Fibroblast of skin of left biceps (primary cell): ENCODE measurements at places on chromosomes 2 and 18.

- DNase-seq, result no peak
Observed at GRCh38 chr2:64478502-64479230, 24.7 kb downstream of the LGALSL start.

DNA sequence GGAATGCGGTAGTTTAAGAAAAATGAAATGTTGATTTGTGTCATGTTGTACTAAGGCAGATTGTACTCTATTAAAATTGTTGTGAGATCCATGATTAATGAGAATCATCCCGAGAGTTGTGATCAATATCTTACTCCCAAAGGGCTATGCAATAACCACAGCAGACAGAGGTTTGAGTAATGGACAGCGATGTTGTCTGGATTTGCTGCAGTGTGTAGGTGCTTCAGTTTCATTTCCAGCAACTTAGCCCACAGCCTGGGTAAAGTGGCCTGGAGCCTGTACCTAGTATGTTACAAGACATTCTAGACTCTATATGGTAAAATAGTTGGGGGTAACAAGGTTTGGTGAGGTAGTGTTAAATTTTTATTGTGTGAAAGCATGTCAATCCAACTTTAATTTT, 794.3 kb upstream of the CDH7 start:
- no peak for DNase-seq

GRCh38 chr18:44876755-44877154, 196.1 kb downstream of the SETBP1 start:
- no peak for DNase-seq

GRCh38 chr2:150802635-150803034, 315.2 kb upstream of the RND3 start:
- no peak for DNase-seq

- no peak for DNase-seq
Observed at GRCh38 chr2:96970910-96971309, 15.5 kb downstream of the FAM178B start.

DNA sequence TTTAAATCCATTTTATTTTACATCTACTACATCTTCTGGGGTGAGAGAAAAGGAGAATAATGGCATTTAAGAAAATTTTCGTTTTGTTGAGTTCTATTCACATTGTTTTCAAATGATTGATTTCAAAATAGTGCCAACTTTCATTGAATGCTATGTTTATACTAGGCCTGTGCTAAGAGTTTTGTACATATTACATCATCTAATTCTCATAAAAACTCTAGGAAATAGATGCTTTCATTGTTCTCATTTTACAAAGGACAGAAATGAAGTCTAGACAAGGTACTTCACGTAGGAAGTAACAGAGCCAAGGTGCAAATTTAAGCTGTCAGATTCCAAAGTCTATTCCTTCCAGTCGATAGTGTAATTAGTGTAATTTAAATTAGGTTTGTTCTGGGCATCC, 402.8 kb upstream of the UBE2E3 start:
- DNase-seq, result no peak

GRCh38 chr2:112027767-112028166, 27.3 kb upstream of the TMEM87B start:
- no peak for DNase-seq

GRCh38 chr2:128178650-128179460, 87.9 kb downstream of the UGGT1 start:
- DNase-seq, result peak; percentile 29

DNA sequence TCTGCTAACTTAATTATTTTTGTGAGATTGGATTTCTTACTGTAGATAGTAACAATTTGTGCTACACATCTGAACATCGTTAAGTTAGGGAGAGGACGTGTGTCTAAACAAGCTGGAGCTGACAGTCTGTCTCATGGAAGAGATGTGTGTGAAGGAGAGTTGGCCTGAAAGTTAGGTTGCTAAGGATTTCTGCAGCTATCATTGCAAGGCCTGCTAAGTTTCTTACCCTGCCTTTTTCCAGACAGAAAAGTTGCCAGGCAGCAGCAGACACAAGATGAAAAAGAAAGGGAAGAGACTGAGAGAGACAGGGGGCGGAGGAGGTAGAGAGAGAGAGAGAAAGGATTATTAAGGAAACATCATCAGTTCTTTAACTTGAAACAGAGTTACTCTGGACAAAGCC, 4.1 kb upstream of the LRP1B start:
- DNase-seq, result no peak

DNA sequence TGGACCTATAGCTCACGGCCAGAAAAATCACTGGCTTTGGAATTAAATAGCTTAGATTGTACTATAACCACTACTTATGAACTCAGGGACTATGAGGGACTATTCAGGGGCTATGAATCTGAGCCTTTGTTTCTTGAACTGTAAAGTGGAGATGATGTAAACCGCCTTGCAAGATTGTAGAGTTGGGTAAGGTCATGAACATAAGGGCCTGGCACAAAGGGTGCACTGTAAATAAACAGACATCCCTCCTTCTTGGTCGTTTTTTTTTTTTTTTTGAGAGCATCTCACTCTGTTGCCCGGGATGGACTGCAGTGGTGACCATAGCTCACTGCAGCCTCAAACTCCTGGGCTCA, 2.8 kb downstream of the TMEM177 start:
- DNase-seq, result no peak

- no peak for DNase-seq
Observed at GRCh38 chr2:216501854-216502253, 3.2 kb downstream of the RPL37A start.

- no peak for DNase-seq
Observed at GRCh38 chr2:239194731-239195317, 206.0 kb downstream of the HDAC4 start.

GRCh38 chr2:63856303-63856603, 14.6 kb downstream of the UGP2 start:
- DNase-seq, result no peak

GRCh38 chr18:65754121-65754520, 3.3 kb downstream of the CDH7 start:
- peak; percentile 39 for DNase-seq

GRCh38 chr18:25146512-25146910, 205.5 kb downstream of the ZNF521 start:
- no peak for DNase-seq

DNA sequence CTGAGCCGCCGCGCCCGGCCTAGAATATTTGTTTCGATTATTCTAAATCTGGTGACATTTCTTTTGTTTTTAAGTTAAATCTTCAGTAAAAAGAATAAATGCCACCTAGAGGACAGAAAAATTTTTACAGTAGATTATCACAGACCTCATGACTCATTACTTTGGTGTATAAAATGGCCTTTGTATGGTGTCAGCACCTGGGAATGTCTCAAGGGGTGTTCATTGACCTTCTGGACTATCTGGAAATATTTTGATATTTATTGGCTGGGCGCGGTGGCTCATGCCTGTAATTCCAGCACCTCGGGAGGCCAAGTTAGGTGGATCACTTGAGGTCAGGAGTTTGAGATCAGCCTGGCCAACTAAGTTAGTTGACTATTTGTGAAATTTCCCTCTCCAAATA, 30.3 kb upstream of the SLC30A6 start:
- peak; percentile 32 for DNase-seq

- DNase-seq, result no peak
Observed at GRCh38 chr18:50441501-50441900, 66.7 kb downstream of the SKA1 start.

DNA sequence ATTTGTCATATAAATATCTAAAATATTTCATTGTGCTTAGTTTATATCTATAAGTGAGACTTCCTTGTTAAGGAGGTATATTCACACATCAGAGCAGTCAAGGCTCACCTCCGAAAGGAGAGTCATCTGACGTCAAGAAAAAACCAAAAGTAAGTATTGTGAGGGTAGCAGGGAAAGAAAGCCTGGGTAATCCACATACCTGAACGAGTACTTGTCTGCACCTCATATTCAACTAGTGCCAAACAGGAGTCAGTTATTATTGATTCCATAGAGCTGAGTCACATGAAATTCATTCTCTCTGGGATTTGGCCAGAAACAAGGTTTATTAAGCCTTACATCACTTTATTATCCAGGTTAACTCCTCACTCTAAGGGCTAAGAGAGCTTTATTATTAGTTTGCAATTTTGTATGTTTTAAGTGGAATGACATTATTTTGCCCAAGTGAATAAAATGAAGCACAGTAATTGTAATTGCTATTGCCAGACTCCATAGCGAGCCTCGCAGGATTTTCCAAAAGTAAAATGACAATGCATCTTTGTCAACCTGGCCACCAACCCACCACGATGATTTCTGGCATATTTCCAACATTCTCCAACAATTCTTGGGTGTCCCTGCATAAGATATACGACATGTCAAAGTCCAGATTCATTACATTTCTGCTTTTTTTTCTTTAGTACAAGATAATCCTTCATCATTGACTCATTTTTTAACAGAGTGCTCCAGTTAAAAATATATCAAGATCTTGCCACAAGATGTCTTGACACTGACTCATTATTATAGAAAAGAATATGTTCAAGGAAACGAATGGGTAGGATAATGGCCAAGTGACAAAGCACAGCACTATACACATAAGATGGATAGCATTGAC, 1210.4 kb upstream of the ACVR2A start:
- DNase-seq, result peak; percentile 71

GRCh38 chr2:98478907-98479306, 34.2 kb downstream of the INPP4A start:
- no peak for DNase-seq

GRCh38 chr2:212064318-212064717, 474.3 kb downstream of the ERBB4 start:
- DNase-seq, result no peak

- no peak for DNase-seq
Observed at GRCh38 chr2:44569491-44569890, 207.7 kb downstream of the CAMKMT start.

DNA sequence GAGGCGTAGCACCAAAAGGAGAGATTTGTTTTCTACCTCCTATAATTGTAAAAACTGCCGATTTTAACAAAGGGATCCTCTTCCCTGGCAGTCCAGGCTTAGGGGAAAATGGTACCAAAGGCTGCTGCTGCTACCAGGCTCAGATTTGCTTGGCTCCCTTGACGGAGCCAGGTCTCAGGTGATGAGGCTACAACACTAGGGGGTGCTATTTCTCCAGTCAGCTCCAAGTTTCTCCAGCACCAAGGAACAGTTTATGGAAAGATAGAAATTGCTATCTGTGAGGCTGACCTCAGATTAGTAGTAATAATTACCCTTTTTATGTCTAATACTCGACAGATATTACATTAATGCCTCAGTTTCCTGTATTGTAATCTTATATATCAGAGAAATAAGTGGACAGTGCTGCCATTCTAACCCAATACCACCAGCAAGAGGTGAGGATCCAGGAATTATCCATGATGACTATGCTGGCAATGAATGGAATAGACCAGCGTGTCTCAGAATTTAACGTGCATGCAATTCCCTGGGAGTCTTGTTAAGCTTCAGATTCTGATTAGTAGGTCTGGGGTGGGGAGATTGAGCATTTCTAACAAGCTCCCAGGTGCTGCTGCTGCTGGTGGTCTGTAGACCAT, 111.3 kb downstream of the ESCO1 start:
- no peak for DNase-seq

GRCh38 chr2:14915983-14916382, 283.5 kb downstream of the LRATD1 start:
- no peak for DNase-seq

GRCh38 chr2:56613254-56613653, 429.5 kb downstream of the CCDC85A start:
- DNase-seq, result no peak

DNA sequence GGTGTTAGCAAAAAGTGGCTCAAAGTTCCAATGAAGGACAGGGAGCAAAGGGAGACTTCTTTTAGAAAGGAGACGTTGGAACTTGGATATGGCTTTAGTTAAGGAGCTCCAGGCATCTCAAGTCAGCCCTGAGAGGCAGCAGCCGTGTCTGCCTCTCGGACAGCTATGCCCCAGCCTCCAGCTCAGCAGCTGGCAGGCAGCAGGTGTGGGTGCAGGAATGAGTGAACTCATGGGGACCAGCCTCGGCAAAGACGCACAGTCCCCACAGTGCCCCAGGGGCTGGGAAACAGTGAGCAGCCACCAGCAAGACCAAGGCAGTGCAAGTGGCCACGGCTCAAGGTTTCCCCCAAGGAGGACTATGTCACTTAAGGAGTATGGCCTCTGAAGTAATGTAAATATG, 1.6 kb upstream of the LRRFIP1 start:
- DNase-seq, result no peak

GRCh38 chr2:227407591-227408151, 19.9 kb upstream of the SCYGR1 start:
- DNase-seq, result no peak

- DNase-seq, result no peak
Observed at GRCh38 chr2:238905644-238906043, 57.8 kb downstream of the TWIST2 start.

DNA sequence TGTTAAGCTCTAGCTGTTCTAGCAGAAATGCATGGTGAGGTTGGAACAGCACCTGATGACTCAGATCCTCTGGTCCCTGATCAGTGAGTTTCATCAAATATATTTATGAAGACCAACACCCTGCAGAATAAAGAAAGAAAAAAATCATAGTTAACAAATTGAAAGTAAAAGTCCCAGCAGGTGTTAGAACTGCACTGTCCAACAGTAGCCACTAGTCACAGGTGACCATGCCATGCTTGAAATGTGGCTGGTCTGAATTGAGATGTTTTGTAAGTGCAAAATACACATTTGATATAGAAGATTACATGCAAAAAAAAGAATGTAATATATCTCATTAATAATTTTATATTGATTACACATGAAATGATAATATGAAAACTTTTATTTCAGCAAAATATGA, 1010.7 kb upstream of the ZEB2 start:
- no peak for DNase-seq

DNA sequence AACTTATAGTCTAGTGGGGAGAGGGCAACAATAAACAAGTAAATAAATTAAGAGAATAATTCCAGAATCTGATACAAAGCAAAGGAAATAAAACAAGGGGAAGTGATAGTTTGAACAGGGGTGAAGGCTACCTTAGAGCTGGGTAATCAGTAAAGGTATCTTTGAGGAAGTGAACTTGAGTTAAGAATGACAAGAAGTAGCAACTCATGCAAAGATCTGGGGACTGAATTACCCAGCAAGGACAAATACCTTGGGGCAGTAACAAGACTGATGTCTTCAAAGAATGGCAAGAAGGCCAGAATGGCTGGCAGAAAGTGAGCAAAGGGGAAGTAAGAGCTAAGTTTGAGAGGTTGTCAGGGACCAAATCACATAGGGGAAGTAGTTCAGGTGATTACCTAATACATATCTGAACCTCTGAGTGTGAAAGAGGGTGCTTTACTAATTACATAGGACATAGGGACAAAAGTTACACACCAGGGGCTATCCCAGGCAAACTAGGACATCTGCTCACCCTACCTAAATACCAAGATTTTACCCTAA, 244.6 kb upstream of the HNRNPA3 start:
- no peak for DNase-seq

- peak; percentile 80 for DNase-seq
Observed at GRCh38 chr2:215784371-215784783, 229.0 kb downstream of the MREG start.

GRCh38 chr2:204436230-204436629, 109.0 kb upstream of the PARD3B start:
- no peak for DNase-seq

- no peak for DNase-seq
Observed at GRCh38 chr2:70927138-70927537, 8.6 kb upstream of the ATP6V1B1 start.
